ENCODE measurements at places on chromosomes 7 and 10.

DNA sequence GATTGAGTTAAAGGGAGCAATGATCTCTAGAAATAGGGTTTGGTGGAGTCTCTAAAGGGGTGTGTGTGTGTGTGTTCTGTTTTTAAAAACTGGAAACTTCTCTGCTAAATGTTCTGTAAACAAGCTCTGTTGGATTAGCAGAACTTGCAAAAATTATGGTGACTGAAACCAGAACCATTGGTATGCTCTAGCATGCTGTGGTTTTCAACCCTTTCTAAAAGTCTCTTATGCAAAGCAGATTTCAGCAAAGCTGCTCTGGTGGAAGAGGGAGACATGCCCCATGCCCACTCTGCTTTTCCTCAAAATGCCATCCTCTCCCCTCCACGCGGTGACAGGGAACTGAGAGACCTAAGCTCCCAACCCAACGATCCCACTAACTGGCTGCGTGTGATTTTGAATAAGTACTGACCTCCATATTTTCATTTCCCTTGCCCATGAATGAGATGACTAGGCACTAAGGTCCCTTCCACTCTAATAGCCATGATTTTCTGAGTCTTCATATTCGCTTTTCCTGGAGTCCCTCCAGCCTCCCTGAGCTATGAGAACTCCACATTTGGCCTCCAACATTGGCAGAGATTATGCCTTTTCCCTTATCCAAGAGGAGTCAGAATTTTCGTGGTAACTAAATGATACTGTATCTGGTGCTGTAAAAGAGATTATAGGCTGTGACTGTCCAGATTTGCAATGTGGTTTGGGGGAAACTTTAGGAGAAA is 117.3 kb upstream of the PALS2 start:
- no peak for DNase-seq

DNA sequence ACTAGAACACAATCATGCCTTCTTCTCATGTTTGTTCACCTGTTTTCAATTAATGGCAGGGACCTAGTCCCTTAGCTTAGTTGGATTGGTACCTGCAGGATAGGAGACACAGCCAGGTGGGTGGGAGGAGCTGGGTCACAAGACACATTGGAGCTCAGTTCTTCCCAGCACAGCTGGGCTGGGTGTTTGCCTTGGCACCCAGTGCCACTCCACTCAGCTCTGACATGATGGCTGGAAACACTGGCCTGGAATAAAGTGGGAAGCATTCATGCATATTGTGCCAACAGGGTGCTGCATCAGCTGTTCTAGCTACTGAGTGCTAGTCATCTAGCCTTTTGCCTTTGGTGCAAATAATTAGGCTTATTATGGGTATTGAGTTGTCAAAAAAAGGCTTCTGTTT is 226.1 kb downstream of the PTEN start:
- DNase-seq = no peak

DNA sequence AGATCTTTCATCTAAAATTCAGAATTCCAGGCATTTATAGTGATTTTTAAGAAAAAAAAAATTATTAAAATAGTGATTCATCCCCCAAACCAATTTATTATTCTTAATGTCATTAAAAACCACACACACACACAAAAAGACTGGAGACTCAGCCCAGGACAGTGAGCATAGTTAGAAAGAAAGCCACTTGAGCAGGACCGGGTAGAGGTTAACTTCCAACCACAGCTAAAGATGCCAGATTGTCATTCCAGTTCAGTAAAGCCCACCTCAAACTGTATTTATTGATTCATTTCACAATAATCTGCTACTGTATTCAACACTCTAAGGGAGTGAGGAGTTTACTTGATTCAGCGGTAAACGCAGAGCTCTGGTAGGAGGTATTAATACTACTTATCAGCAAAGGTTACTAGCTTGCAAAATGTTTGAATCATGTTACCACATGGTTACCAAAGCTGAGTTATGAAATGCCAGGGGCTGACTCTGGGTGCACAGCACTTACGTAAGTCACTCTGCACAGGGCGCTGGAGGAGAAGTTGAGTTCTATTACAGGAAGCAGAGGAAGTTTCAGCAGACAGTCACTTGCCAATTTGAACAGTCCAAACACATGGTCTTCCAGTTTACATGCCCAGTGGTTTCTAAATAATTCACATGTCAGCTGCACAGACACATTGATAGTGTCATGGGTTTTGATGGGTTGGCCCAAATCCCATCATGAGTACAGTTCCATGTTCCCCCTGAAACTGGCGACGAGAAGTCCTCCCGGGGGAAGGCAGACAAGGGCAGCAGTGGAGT is 64.6 kb downstream of the KLF6 start:
- peak; percentile 51 for DNase-seq

DNA sequence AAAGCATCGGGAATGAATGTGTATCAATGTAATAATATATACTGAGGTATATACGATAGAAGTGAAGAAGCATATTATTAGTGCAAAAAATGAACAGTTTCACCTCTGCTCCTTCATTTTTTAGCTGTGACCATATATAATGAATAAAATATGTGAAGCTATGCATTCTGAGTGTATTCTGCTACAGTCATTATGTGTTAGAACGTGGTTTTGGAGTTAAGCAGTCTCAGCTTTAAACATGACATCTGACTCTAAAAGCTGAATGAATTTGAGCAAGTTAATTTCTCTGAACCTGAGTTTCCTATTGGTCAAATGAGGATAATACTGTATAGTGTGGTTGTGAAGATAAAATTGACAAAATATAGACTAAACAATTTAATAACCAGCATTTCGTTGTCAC is 358.1 kb downstream of the SUGCT start:
- no peak for DNase-seq

- no peak for DNase-seq
These were observed 39.8 kb downstream of the GNA12 start for GRCh38 chr7:2804227-2804763.

- peak; percentile 55 for DNase-seq
These were observed 4.1 kb downstream of the JCAD start for GRCh38 chr10:30055226-30055662.

GRCh38 chr7:147406521-147407135 is 1183.9 kb upstream of the C7orf33 start:
- no peak for DNase-seq

DNA sequence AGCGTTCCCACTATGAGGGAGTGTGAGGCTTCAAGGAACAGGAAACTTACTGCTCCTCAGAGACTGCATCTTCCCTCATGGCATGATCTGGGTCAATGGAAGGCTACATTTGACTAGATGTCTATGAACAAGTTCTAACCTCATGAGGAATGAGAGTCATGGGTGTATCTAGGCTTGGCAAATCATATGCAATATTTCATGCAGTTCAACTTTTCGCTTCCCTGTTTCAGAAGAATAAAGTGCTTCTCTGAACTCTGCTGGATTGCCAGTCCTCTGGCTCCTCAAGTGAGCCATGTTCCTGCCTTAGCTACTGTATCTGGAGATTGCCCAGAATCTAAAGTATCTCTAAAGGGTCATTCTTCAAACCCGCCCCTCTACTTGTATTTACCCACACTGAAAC is 54.3 kb upstream of the SEMA3A start:
- DNase-seq = no peak

GRCh38 chr7:94043299-94043698 is 39.1 kb upstream of the BET1 start:
- DNase-seq = no peak

DNA sequence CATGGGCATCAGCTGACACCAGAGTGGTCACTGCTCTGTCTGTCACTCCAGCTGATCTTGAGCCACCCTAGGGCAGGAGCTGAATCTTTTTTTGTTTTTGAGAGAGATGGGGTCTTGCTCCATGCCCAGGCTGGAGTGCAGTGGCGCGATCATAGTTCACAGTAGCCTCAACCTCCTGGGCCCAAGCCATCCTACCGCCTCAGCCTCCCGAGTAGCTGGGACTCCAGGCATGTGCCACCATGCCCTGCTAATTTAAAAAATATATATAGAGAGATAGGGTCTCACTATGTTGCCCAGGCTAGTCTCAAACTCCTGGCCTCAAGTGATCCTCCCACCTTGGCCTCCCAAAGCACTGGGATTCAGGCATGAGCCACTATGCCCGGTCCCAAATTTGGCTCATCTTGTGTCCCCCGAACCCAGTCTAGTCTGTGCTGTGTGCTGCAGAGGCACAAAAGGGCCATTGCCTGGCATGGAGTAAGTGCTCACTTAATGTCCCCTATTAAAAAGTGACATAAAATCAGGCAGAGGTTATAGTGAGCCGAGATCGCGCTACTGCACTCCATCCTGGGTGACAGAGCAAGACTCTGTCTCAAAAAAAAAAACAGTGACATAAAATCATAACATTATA is 8.1 kb upstream of the FZD9 start:
- no peak for DNase-seq

- no peak for DNase-seq
These were observed 30.4 kb downstream of the ZNF783 start for GRCh38 chr7:149292462-149292823.

DNA sequence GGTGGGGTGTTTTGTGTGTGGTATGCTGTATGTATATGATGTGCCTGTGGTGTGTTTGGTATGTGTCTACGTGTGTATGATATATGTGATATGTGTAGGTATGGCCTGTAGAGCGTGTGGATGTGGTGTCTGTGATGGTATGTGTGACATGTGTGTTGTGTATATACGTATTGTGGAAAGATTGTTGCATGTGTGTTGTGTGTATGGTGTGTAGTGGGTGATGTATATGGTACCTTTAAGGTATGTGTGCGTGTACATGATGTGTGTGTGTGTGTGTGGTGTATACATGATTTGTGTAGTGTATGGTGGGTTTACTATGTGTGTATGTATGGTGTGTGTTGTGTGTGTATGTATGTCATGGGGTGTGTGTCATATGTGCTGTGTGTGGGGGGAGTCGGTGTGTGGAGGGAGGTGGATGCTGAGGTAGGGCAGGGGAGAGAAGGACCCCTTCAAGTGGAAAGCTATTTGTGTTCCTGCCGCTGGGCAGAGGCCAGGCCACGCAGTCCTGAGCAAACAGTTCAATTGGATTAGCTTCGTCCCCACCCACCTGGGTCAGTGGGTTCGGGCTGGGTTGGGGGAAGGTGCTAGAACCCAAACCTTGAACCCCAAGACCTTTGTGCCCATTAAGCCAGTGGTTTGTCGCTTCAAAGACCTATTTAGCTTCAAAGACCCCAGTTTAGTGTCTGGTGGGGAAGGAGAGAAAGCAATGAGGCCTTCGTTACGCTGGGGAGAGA is 1.9 kb upstream of the TRPV6 start:
- DNase-seq = no peak

DNA sequence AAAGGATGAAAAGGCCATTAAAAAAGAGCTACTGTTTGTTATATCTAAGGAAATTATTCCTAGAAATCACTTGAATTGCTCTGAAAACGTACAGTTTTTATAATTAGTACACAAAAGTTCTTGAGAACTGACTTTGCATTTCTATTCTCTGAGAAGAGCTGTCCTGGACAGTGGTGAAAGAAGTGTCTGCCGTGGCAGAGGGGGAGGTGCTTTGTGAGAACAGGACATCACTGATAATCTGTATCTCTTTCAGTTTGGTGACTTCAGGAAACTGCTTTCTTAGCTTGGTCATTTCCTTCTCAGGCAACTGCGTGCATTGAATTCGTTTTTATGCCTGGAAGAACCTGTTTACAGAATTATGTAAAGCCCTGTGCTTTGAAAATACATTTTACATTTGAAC is 52.1 kb downstream of the POLL start:
- peak; percentile 81 for DNase-seq

DNA sequence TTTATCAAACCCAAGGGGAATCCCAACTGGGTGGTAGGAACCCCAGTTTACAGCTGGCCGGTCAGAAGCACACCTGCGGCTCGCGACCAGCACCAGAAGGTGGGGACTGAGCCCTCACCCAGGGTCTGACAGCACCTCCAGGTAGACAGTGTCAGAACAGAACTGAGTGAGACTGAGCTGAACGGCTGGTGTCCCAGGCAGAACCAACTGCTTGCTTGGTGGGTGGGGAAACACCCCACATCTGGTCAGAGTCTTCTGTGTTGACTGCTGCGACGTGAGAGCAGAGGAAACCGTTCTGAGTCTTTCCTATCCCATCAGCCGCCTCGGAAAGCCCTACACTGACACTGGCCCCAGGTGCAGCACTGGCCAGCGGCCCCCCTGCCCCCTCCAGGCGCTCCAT is 160.7 kb downstream of the MAD1L1 start:
- DNase-seq = no peak

- DNase-seq = no peak
These were observed 66.4 kb downstream of the HK1 start for GRCh38 chr10:69344591-69345252.

DNA sequence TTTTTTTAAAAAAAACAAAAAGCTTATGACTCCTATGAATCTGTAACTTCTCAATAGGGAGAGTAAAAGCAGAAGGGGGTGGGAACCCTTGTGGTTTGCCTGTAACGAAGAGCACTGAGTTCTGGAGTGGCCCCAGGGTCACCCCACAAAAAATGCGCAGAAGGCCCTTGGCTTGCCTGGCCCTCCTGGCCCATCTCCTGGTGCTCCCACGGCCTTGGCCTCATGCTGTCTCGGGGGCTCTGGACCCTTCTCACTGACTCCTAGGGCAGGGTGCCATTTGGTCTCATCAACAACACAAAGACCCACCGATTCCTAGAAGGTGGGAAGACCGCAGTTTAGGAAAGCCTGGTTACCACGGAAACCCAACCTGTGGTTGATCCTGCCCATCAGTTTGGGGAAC is 40.8 kb downstream of the ZNF467 start:
- no peak for DNase-seq

- DNase-seq = no peak
These were observed 64.6 kb downstream of the PRTFDC1 start for GRCh38 chr10:24887855-24888231.

DNA sequence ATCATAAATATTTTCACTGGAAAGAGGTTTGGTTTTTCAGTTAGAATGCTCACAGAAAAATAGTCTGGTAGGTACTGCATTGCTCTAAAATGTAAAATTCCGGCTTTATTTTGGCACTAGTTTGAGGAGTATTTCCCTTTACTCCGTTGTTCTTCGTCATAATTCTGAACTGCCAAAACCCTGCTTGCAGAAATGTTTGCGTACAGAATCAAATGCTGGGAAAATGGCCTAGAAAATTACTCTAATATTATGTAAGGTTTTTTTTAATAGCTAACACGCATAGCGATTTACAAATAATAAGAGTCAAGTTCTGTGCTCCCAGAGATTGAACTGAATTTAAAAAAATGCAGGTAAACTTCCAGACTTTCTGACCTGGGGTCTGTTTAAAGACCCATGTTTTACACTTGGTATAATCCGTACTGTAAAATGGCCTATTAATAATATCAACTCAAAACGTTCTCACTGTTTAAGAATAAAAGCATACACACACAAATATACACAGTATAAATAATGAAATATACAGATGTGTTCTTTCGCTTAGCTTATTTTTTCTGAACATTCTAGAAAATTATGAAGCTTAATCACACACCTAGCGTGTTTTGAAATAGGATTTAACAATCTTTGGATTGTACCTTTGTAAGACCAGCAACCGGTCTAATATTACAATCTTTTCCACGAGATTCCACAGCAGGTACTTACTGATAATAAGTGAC is 23.5 kb upstream of the ANLN start:
- DNase-seq = no peak

DNA sequence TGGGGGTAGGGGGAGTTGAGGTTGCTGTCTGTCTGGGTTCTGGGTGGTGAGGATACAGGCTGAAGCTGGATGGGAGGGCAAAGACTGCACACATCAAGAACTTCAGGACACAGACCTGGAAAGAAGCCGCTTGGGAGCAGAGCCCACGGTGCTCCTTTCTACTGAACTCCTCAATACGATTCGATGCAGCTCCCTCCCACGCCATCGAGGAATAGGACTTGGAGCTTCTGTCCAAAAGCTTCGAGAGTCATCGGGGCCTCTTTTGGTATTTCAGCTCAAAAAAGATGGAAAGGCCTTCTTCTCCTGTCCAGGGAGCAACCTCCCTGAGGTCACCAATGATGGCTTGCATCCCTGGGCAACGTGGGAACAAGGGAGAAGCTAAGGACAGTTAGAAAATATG is 407.1 kb upstream of the MGMT start:
- DNase-seq = no peak
